ENCODE measurements at places on chromosomes 7 and 10. TPM values are rescaled to one million over a fixed set of nuclear protein-coding genes. Genes with fewer than 3 reads are reported as not detected.

The MMD2 gene
- not detected for total RNA-seq

The SLC16A9 gene
- 1.8 TPM for total RNA-seq

The SFTPA1 gene
- 11,191 TPM for total RNA-seq

The TMEM176A gene
- 63.7 TPM for total RNA-seq

The ADAMTS14 gene
- total RNA-seq, result 0.55 TPM

The ASB10 gene
- total RNA-seq, result not detected

The SCIN gene
- 14.3 TPM for total RNA-seq

The LIPM gene
- total RNA-seq, result not detected

The ANXA8 gene
- total RNA-seq, result 39.5 TPM

The TMEM72 gene
- total RNA-seq, result not detected

The CPSF4 gene
- 26.9 TPM for total RNA-seq

The TUBB8 gene
- total RNA-seq, result 0.20 TPM

The PODXL gene
- total RNA-seq, result 99.9 TPM

The TDRD1 gene
- total RNA-seq, result 0.14 TPM

The TMED4 gene
- total RNA-seq, result 78.3 TPM

The FAM25A gene
- total RNA-seq, result not detected

The SH2D4B gene
- 0.43 TPM for total RNA-seq

The ELN gene
- total RNA-seq, result 231 TPM

The VWDE gene
- total RNA-seq, result 0.90 TPM

The ANKRD61 gene
- total RNA-seq, result not detected

The CHCHD3 gene
- 43.0 TPM for total RNA-seq

The SORCS1 gene
- total RNA-seq, result 0.23 TPM

The LIPK gene
- total RNA-seq, result not detected

The CUBN gene
- total RNA-seq, result 1.3 TPM

The SLK gene
- total RNA-seq, result 46.7 TPM

The NEURL1 gene
- total RNA-seq, result 0.64 TPM

The POT1 gene
- total RNA-seq, result 15.7 TPM

The GARS1 gene
- 68.4 TPM for total RNA-seq

Measured in upper lobe of right lung (tissue), 1 donor.